ENCODE measurements at places on chromosomes 11 and 22.

DNA sequence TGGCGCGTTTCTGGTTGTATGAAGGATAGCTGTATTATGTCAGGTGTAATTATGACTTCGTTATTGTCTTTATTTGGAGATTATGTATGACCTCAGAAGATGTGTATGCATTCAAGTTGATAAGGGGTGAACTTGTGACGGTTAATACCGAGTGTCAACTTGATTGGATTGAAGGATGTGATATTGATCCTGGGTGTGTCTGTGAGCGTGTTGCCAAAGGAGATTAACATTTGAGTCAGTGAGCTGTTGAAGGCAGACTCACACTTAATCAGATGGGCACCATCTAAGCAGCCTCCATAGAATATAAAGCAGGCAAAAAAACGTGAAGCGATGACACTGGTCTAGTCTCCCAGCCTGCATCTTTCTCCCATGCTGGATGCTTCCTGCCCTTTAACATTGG, 15.3 kb upstream of the CD82 start:
- DNase-seq = no peak

DNA sequence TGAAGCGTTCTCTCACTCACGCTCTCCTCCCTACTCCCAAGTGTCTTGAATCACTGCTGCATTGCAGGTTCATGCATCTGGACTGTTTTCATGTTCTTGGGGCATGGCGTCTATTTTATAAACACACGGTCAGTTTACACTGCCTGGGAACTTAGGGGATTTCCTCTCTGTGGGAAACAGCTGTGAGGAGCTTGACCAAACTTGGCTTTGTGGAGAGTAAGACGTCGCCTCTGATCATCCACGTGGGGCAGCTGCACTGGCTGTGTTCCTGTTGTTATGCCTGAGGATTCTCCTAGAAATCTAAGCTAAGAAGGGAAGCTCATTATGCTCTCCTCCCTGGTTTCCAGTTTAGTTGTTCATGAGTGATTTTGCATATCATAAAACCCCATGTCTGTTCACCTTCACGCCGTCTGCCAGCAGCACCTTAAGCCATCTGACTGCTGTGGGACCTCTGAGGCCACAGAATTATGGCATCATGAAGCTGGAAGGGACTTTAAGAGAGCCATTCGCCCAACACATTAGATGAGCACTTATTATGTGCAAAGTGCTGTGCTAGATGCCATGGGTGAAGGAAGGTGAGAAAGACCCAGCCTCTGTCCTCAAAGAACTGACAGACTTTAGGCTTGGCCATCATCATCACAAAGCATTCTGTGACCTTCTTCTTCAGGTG, 38.8 kb upstream of the POU2AF1 start:
- no peak for DNase-seq

DNA sequence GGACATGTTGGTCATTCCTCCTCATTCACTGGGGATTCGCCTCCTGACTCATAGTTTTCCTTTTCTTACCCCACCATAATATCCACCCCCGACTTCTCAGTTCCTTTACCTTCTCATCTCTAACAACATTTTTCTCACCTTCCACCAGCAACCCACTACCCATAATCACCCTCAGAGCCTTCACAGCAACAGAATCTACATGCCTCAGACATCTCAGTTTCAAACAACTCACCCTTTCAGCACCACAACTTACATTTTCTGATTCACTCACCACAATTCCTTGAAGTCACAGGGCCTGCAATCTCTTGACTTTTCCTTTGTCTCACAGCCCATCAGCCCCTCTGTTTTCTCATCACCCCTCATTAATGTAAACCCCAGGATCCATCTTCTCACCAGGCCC, 2.3 kb upstream of the MTNR1B start:
- no peak for DNase-seq

- DNase-seq = no peak
Observed at GRCh38 chr11:59973097-59973496, 9.3 kb downstream of the OOSP4A start.

DNA sequence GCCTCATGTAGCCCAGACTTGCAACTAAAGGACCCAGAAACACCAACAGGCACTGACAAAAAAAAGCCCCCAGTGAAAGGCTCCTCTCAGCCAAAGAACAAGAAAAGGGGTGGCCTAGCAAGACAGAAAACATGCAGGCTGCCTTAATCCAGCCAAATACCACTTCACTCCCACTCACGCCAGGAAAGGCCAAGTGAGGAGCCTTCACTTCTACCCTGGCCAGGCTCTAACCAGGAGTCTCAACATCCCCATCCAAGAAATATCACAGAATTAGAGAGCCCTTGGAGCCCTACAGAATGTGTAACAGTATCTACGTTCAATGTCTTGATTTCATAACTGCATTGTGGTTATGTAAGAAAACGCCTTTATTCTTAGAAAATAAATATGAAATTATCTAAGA, 149.0 kb downstream of the APOL5 start:
- DNase-seq = no peak

GRCh38 chr11:7907121-7907520, 23.9 kb downstream of the OR10A6 start:
- no peak for DNase-seq

All from SIG-M5 (cell line).